Adrenal gland (tissue), 19 donors: ENCODE measurements at places on chromosomes 2 and 18. TPM values are rescaled to one million over a fixed set of nuclear protein-coding genes. Genes with fewer than 3 reads are reported as not detected.

Gene TNFRSF11A
- 2.0 TPM for polyA plus RNA-seq

- no peaks in the 10 kb centered on the region for H3K36me3 ChIP-seq
- no peaks in the 10 kb centered on the region for H3K27me3 ChIP-seq
- H3K4me1 ChIP-seq: peaks cover 8% of the 10 kb centered on the region
- DNase-seq: no peak
These were observed 13.6 kb downstream of the CCDC68 start for GRCh38 chr18:54945576-54946125.

GRCh38 chr2:77191665-77192064 is 330.5 kb downstream of the LRRTM4 start:
- H3K36me3 ChIP-seq: no peaks in the 10 kb centered on the region
- no peaks in the 10 kb centered on the region for H3K27me3 ChIP-seq
- no peak for DNase-seq
- H3K4me3 ChIP-seq: no peak overlapping the region

GRCh38 chr2:178025551-178026185 is 46.9 kb downstream of the PDE11A start:
- no peaks in the 10 kb centered on the region for H3K27me3 ChIP-seq
- H3K27ac ChIP-seq: no peak overlapping the region
- no peak for DNase-seq
- no peaks in the 10 kb centered on the region for H3K4me1 ChIP-seq

DNA sequence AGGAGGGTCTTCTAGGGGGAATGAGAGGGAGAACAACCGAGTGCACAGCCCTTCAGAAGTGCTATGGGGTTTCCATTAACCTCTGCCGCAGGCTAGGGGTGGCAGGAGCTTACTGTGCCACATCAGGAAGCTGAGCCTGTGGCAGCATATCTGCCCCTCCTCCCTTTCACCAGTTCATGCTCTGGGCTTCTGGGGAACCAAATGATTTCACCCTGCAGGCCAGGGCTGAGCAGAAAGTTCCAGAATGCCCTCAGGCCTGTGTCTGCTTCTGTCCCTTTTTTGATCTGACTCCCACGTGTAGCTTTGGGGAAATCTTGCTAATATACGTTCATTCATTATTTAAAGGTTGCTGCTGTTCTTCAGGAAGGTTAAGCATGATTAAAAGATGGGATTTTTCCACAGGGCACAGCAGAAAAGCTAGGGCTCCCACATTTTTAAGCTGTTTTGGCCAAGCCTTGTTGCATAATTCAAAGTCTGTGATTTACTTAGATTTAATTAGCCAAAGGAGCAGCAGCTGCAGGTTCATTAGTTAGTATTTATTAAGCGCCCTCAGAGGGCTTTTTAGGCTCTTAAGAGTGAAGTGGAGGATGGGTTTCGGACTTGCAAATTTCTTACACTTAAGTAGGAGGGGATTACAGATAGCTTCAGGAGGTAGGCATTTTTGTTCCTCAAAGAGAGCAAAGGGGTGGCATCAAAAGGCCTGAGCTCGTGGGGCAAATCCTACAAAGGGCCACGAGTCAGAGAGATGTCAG is 10.2 kb downstream of the TMEM247 start:
- H3K4me1 ChIP-seq: no peaks in the 10 kb centered on the region
- H3K27me3 ChIP-seq: no peaks in the 10 kb centered on the region
- DNase-seq: no peak
- H3K27ac ChIP-seq: peak overlapping the region; percentile 15

DNA sequence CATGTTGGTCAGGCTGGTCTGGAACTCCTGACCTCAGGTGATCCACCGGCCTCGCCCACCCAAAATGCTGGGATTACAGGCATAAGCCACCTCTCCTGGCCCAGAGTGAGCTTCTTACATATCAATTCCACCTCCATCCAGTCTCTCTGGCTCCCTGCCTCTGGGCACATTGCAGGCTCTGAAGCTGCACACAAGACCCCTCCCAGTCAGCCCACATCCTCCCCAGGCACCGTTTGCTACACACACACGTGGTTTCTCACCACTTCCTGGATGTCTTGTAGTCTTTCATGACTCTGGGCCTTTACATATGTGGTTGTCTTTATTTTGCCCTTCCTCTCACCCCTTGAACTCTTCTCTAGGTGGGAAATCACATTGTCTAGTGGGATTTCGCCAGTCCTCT is 64.0 kb upstream of the CABLES1 start:
- H3K4me3 ChIP-seq: no peak overlapping the region
- no peak overlapping the region for H3K27ac ChIP-seq
- no peaks in the 10 kb centered on the region for H3K36me3 ChIP-seq
